T-helper 1 cell treated with Interleukin-12 subunit alpha and Interleukin-12 subunit beta and Interleukin-4 antibody, amounts not matched to agents 30 ng/mL and 1 ng/mL, for 36 hours (primary cell): ENCODE measurements at places on chromosomes 5 and 9. TPM values are rescaled to one million over a fixed set of nuclear protein-coding genes. Genes with fewer than 3 reads are reported as not detected.

The OR13J1 gene
- total RNA-seq = not detected in 2 replicates

The CD74 gene
- total RNA-seq = 1,446 and 1,476 TPM in 2 replicates

The AGXT2 gene
- total RNA-seq = not detected in 2 replicates

The ADGRD2 gene
- not detected in 2 replicates for total RNA-seq

The IL11RA gene
- total RNA-seq = 64.5 and 64.8 TPM in 2 replicates

The TAF11L3 gene
- total RNA-seq = not detected in 2 replicates
